ENCODE measurements at places on chromosomes 4 and X.
A peak's percentile ranks its signal among the peaks of the same experiment; 100 is the strongest.

- peaks cover 5% of the 10 kb centered on the region for H3K4me1 ChIP-seq
- peak overlapping the region; percentile 72 for H3K4me3 ChIP-seq
- H3K27ac ChIP-seq, result no peak overlapping the region
- H3K27me3 ChIP-seq, result peaks cover 83% of the 10 kb centered on the region
- peak; percentile 77 for DNase-seq
- H3K36me3 ChIP-seq, result no peaks in the 10 kb centered on the region
These were observed 956 bp downstream of the SORCS2 start for GRCh38 chr4:7193030-7193958.

- H3K27me3 ChIP-seq, result no peaks in the 10 kb centered on the region
- H3K4me3 ChIP-seq, result no peak overlapping the region
- no peaks in the 10 kb centered on the region for H3K4me1 ChIP-seq
- no peak for DNase-seq
- H3K36me3 ChIP-seq, result no peaks in the 10 kb centered on the region
These were observed 535.2 kb downstream of the ARAP2 start for GRCh38 chr4:35709080-35709479.

- no peak overlapping the region for H3K27ac ChIP-seq
- H3K4me3 ChIP-seq, result no peak overlapping the region
- DNase-seq, result no peak
These were observed 71.0 kb downstream of the TMA16 start for GRCh38 chr4:163565226-163566135.

DNA sequence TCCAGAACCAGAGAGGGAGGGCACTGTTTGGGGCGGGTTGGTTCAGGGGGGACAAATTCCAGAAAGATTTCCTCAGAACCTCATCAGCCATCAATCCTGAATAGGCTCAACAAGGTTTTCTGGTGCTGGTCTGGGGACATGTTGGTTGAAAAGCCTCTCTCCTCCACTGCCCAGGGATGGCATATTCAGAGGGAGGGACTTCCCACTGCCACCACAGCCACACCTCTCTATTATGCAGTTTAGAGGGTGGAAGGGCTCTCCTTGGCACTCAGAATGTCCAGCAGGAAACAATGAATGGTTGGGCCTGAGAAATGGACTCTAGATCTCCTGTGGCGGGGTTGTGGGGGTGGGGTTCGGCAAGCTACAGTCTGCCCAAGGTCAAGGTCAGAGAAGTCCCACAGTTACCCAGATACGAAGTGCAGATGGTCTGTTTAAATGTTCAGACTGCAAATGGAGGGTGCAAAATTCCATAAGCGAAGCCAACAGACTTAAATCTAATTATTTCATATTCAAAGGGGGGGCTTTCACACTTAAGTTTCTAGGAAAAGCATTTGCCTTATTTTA, 70.7 kb downstream of the LEF1 start:
- no peaks in the 10 kb centered on the region for H3K36me3 ChIP-seq
- H3K4me1 ChIP-seq, result no peaks in the 10 kb centered on the region
- DNase-seq, result no peak
- no peak overlapping the region for H3K4me3 ChIP-seq
- H3K27ac ChIP-seq, result no peak overlapping the region

DNA sequence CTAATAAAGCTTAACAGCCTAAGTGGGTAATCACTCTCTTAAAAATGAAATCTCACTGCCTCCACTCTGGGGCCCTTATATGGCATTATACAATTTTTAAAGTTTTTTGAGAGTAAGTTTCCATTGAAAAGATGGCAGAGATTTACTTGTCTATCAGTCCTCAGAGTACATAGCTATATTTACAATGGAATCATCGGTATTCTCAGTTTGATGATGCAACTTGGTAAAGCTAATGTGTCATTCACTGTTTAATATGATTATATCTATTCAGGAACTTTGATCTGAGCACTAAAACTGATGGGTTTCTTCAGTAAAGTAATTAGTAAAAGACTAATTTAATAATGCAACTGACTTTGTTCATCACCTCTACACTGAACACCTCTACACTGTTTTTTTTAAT, 51.6 kb downstream of the CT47B1 start:
- H3K27me3 ChIP-seq, result peaks cover 53% of the 10 kb centered on the region
- no peak overlapping the region for H3K4me3 ChIP-seq
- no peak for DNase-seq
- H3K27ac ChIP-seq, result no peak overlapping the region
- no peaks in the 10 kb centered on the region for H3K36me3 ChIP-seq

Measured in endodermal cell (in vitro differentiated cells).